Endodermal cell (in vitro differentiated cells): ENCODE measurements at places on chromosomes 1 and 21.

GRCh38 chr1:23198373-23198772, 18.9 kb downstream of the HTR1D start:
- no peak for DNase-seq

GRCh38 chr1:24484199-24484598, 18.4 kb upstream of the RCAN3 start:
- no peak for DNase-seq

DNA sequence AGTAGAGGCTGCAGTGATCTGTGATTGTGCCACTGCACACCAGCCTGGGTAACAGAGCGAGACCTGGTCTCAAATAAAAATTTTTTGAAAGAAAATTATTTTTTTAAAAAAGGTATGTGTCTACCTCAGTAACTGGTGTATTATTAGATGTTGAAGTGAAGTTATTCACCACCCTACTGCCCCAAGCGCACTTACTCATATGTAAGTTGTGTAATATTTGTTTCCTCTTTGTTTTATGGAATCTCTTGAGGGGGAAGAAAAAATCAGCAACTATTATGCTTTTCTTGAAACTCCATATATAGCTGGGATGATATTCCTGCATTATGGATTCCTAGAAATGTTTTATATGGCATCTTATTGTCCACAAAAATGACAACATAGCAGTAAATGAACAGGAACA, 21.3 kb downstream of the RBM15 start:
- no peak for DNase-seq

DNA sequence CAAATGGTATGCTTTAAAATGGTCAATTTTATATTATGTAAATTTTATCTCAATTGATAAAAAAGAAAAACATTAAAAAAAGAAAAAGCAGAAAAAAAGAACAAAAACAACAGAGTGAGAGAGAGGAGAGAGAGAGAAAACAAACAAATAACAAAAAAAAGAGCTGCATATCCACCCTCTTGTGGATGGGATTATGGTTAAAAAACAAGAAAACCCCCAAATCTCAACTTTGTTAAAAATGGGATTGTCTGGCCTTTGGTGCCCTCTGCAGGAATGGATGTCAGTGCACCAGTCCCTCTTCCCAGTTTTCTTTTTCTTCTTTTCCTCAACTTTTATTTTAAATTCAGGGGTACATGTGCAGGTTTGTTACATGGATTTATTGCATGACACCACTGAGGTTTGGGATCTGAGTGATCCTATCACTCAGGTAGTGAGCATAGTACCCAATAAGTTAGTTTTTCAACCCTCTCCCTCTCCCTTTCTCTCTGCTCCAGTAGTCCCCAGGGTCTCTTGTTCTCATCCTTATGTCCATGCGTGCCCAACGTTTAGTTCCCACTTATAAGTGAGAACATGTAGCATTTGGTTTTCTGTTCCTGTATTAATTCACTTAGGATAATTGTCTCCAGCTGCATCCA, 28.1 kb downstream of the RNF187 start:
- DNase-seq, result peak; percentile 77

GRCh38 chr1:63742526-63742925, 31.3 kb upstream of the ROR1 start:
- no peak for DNase-seq

DNA sequence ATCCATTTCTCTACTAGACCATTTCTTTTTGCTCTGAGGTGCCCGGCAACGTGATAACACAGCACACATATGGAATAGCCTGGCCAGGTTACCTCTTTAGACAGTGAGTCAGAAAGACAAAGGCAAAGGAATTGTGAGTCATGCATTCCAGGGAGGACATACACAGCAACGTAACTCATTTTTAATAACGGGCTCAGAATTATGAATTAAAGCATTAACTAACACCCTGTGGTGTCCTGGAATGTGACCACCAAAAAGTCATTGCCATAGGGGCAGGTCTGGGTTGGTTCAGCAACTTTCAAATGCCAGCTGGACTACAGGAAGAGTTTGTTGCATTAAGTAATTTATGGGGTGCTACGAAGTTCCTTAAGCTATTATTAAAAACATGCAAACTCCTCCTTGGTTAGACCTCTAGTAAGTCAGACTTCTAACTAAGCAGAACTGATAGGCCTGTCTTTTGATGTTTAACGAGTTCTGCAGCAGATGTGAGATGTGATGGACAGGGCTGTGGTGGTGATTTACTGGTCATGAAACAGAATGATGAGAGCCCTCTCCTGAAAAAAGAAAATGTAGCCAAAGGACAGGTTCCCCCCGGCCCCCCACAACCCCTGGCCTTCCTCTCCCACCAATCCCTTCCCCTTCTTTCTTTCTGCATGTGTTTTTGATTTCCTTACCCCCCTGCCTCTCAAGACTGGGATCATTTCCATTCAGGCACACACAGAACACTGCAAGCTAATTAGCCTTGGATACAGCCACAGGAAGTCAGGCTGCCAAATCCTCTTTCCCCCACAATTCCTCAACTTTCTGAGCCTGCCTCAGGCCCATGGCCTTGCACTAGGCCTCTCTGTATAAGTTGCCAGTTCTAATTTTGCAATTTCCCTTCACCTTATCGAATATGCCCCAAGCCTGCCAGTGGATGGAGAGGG, 88.9 kb upstream of the HAO2 start:
- no peak for DNase-seq

DNA sequence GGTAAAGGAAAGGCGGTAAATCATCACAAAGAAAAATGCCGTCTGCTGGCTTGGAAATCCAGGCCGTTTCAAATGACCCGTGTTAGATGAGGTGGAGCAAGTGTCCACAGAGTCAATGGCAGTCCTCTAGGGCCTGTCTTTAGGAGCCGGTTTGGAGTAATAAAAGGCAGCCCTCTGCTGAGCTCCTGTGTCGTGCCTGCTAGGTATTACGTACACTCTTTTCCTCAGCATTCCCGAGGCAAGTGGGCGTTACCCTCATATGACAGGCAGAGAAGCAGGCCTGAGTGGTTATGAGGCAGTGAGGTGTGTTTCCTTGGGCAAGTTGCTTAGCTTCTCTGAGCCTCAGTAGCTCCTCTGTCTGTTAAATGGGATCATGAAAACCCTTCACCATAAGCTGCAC, 7.7 kb downstream of the NENF start:
- DNase-seq, result no peak

GRCh38 chr1:197933647-197934046, 16.5 kb downstream of the LHX9 start:
- no peak for DNase-seq

GRCh38 chr1:212938846-212939245, 11.5 kb upstream of the VASH2 start:
- DNase-seq, result no peak

DNA sequence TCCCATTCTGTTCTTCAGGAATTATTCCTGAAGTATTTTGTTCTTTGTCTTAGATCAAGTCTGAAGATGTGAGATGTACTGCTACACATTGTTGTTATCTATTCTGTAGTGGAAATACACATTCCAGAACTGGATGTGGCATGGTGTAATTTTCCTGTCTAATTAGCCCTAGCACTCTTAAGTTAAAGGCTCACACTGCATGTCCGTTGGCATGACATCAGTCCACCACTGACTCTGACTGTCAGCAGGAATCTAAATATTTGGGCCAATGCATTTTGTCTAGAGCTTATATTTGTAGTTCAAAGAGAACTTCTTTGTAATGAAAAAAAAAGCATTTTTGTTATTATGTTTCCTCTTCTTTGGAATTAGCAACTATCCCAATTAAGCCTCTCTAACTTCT, 201.0 kb downstream of the S1PR1 start:
- DNase-seq, result no peak

DNA sequence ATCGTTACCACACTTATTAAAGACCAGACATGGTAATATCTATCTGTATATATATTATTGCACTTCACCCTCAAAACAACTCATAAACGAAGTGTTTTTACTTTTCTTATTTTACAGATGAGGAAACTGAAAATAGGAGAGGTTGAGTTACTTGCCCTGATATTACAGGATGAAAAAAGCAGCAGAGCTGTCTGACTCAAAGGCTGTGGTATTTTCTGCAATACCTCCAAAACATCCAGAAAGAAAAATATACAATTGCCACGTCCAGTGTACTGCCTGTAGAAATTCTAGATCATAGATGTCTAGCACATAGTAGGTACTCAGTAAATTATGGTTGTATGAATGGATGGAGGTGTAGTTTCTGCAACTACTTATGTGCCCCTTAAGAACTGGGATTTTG, 5.2 kb upstream of the TARBP1 start:
- DNase-seq, result no peak

GRCh38 chr1:89584781-89585180, 48.1 kb upstream of the LRRC8C start:
- no peak for DNase-seq

DNA sequence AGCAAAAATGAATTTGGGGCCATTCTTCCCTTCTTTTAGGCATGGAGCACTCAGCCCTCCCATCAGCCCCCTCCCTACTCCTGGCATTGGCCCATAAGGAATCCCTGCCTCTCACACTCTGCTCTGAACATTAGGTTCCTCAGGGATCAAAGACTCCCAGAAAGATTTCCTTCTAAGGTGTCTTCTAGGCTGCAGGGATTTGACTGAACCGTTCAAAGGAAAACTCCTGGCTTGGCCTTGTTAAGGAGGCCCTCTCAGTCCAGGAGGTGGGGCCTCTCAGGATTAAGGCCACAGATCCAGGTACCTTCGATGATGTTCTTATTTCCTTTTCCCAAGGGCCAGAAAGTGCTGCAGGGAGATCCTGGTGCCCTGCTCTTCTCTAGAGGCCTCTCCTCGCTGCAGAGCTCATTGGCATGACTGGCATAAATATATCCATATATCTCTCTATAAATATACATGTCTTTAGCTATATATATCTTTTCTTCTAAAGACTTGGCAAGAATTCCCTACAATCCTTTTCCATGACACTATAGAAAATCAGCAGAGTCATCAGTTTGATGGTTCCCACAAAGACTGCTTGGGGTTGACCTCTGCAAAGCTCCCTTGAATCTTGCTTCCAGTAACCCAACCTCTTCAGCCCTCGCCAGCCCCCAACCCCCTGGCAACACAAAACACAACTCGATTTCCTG, 59.1 kb downstream of the PLXNA2 start:
- no peak for DNase-seq

DNA sequence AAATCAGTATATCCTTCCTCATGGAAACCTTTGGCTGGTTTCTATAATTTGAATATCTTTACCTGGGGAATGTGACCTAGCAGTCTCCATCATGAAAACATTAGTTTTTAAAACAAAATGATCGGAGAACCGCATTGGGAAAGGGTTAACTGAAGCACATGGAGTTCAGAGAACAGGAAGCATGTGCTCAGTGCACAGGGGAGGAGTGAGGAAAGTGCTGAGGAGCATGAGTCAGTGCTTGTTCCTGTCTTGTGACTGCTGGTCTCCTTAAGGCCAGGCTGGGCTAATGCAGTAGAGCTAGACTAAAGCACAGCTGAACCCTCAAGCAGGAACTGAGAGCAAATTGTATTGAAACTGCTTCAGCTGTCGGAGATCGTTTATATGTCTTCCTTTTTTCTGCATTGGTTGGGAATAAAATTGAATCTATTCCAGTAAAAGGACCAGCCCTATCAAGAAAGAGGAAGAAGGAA, 5.8 kb downstream of the IFI16 start:
- DNase-seq, result peak; percentile 47

DNA sequence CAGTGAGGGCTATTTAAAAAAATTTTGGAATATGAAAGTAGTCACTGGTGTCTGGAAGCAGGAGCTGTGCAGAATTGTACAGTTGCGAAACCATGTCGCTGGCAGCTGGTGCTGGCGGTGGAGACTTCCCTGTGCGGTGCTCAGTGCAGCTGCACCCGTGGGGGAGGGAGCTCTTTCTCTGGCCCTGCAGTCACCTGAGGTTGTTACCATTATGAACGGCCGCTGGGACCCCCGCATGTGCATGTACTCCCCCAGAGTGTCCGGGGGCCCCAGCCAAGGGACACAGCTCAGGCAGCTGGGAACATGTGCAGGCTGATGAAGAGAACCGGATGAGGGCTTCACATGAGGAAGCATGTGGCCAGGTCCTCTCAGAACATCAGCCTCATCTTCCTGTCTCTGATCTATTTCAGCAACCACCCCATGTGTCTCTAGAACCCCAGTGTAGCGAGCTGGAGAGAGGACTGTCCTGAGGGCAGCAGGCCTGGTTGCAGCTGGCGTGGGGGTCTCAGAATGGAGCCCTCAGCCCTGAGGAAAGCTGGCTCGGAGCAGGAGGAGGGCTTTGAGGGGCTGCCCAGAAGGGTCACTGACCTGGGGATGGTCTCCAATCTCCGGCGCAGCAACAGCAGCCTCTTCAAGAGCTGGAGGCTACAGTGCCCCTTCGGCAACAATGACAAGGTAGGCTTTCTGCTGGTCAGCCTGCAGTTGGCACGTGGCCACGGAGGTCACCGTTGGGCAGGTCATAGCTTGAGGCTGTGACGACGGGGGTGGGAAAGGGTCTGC, at the start of gene TRPM2:
Gene TRPM2, plus strand, starts transcription at position 431 of the 780 bp plus-strand sequence. Its CDS starts 80 bp downstream, at position 511.
- DNase-seq, result no peak
